CD4-positive, alpha-beta T cell treated with Interleukin-4 for 1 hour (primary cell): ENCODE measurements at places on chromosomes 5 and 9.

DNA sequence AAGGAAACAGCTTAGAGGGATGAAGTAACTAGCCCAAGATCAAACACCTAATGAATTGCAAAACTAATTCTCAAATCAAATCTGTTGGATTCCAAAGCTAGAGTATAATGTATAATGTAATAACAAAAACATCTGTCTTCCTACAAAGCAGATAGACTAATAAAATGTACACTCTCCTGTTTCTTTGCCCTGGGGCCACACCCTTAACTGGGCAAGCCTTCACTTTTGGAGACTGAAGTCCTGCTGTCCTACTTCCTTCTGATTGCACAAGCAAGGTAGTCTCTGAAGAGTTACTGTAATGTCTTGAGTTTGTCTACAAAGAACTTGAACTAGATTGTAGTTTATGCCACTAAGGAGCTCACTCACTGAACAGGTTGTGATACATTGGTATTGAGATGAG is 2.5 kb downstream of the TTC1 start:
- DNase-seq, result no peak

DNA sequence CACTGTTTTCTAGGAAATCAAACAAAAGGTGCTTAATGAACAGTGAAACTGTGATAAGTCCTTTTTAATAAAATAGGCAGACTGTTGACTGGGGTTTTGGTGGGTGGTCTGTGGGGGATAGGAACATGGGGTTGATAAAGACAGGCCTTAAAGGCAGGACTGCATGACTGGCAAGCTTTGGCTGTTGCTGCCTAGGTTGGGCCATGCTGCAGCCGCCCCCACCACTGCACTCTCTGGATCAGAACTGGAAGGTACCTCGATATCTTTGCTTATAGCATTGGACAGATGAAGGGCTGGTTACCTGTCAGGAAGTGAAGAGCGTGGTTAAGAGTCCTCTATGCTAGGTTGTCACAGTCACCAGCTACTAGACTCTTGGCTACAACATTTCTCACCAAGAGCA is 24.4 kb downstream of the APBA1 start:
- DNase-seq, result no peak

DNA sequence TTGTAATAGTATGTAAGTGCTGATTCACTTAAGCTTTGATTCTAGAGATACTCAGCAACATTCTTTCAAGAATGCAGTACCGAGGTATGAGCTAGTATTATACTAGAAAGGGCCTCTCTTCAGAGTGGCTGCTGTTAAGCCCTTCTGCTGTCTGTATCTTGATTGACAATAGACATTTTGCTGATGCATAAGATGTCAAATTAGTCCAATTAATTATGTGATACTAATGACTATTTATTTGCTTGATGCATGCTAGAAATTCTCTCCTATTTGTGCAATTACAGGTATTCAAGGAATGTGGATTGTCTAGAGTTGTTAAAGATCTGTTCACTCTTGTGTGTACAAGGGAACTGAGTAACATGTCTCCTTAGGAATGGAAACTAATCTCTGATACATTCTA is 92.3 kb upstream of the PTGER4 start:
- DNase-seq, result no peak

DNA sequence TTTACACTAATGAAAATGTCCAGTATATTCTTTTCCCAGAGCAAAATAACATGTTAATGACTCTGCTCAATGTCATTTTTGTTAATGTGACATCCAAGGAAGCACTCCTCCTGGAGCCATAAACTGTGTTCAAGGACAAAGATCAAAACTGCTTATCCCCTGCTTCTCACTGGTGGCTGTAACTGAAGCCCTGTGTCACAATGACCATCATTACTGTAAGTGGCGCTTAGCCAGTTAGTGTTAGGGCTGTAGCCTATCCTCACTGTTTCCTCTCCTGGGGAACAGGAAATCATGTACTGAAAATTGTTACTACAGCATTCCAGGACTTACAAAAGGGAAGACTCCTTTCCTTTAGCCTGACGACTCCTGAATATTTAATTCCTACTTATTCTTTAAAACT is 71.7 kb upstream of the COX7C start:
- DNase-seq, result no peak

- DNase-seq, result no peak
Observed at GRCh38 chr9:18472435-18472834, 1.5 kb upstream of the ADAMTSL1 start.

- DNase-seq, result no peak
Observed at GRCh38 chr9:127423476-127423933, 677 bp upstream of the ZNF79 start.
